Cerebellum (tissue), 4 donors: ENCODE measurements at places on chromosomes 7 and 10. TPM values are rescaled to one million over a fixed set of nuclear protein-coding genes. Genes with fewer than 3 reads are reported as not detected.

The NPFFR1 gene
- total RNA-seq = 0.54 TPM

The MSMB gene
- total RNA-seq = not detected

The CPN1 gene
- total RNA-seq = not detected

The MGMT gene
- total RNA-seq = 16.6 TPM

The ADCYAP1R1 gene
- 56.7 TPM for total RNA-seq

The VAX1 gene
- not detected for total RNA-seq

The TUBAL3 gene
- total RNA-seq = 0.27 TPM

The CHRM2 gene
- total RNA-seq = 3.0 TPM

The ELN gene
- total RNA-seq = 27.0 TPM
